Stimulated activated effector memory CD8-positive, alpha-beta T cell treated with anti-CD3 and anti-CD28 coated beads, Interleukin-12 subunit alpha, Interleukin-12 subunit beta, amount 100 ng/mL, for 72 hours (primary cell): ENCODE measurements at places on chromosomes 6 and 20.

- no peak for DNase-seq
These were observed 103.0 kb upstream of the RREB1 start for GRCh38 chr6:7004581-7005297.

DNA sequence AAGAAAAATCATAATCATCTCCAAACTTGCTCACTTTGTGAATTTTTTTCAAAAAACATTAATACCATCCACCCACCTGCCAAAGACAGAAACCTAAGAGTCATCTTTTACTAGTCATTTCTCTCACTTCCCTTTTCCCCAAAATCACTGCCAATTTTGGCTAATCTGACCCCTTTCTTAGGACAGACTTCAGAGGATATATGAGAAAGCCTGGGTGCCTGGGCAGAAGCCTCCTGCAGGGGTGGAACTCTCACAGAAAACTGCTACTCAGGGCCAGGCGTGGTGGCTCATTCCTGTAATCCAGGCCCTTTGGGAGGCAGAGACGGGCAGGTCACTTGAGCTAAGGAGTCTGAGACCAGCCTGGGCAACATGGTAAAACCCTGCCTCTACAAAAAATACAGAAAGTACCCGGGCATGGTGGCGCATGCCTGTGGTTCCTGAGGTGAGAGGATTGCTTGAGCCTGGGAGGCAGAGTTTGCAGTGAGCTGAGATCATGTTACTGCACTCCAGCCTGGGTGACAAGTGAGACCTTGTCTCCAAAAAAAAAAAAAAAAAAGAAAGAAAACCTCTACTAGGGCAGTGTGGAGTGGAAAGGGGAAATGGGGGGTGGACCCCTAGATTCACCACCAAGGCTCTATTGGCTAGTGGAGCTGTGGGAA lies 3.8 kb downstream of the DEK start:
- DNase-seq: no peak

- DNase-seq: no peak
These were observed 61.0 kb downstream of the KIF6 start for GRCh38 chr6:39664173-39664572.

DNA sequence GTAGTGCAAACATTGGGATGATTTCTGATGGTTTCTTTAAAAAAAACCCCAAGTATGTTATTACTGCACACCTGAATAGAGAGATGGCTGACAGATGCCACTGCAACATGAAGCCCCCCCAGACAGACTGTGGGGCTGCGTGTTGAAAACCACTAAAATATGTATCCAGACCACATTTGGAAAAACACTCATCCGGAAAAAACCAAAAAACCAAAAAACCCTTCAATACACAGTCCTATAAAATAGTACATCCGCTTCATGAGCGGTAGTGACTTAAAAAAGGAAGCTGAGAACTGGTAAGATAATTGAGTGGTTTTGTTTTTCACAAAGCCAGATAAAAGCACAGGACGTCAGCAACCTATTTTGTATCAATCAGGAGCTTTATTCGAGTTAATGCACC lies 47.1 kb upstream of the EDN3 start:
- no peak for DNase-seq

- no peak for DNase-seq
These were observed 124.1 kb upstream of the RPS6KA2 start for GRCh38 chr6:166751051-166751595.

DNA sequence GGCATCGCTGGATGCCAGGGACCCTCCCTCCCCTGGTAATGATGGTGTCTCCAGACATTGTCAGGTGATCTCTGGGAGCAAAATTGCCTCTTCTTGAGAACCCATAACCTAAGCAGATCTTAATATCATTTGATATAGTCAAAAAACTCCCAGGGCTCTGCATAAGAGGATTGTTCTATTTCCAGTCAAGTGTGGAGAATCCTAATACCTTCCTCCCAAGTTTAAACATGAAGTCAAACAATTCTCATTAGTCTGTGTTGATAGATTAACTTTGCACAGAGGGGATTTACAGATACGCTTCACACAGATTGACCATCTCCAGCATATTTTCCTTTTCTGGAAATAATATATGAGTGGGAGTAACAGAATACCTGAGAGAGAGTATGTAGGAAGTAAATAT lies 10.5 kb downstream of the EYA4 start:
- DNase-seq: no peak

DNA sequence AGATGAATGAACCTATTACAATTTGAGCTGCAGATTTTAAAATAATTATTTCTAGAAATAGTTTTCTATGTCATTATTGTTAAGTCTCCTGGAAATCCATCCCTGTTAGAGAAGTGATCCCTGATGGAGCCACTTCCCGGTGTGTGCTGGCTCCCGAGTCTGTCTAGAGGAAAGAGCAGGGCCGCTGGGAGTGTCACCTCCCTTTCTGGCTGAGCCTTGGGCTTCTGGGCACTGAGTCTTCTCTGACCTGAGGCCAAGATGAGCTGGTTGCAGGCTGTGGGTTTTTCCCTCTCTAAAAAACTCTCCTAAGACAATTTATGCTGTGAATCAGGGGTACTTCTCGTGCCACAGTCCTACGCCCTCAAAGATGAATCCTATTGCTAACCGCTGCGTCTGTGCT lies 28.8 kb upstream of the TCFL5 start:
- no peak for DNase-seq

DNA sequence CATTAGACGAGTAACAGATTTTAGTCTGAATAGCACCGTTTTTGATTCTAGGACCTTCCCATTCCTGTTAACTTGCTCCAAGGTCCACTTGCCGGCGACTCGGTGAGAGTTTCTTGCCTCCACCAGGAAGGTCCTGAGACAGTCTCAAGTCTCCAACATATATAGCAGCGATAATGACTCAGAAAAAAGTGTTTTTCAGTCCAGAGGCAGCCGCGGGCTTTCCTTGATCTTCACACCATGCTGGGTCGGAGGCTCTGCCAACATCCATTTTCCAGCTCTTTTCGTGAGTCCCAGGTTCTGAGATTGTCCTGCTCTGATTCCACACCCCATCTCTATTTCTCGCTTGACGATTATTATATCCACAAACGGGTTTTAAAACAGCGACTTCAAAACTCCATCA lies 170.5 kb downstream of the GPX5 start:
- no peak for DNase-seq

GRCh38 chr20:33568868-33569801 lies 79.2 kb downstream of the CBFA2T2 start:
- no peak for DNase-seq

- DNase-seq: no peak
These were observed 238.4 kb upstream of the QKI start for GRCh38 chr6:163176097-163176496.

DNA sequence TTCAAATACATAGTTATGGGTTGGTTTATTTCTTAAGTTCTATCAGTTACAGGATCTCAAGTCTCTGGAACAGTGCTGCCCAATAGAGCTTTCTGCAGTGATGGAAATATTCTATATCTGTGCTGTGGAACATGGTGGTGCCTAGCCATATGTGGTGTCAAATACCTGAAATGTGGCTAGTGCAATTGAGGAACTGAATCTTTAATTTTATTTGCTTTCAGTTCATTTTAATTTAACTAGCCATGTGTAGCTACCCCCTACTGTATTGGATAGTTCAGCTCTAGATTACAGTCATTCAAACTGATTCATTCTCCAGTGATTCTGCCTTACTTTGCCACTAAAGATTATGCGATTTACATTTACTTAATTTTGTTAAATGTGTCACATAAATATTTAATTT lies 503.2 kb downstream of the CDKAL1 start:
- no peak for DNase-seq

DNA sequence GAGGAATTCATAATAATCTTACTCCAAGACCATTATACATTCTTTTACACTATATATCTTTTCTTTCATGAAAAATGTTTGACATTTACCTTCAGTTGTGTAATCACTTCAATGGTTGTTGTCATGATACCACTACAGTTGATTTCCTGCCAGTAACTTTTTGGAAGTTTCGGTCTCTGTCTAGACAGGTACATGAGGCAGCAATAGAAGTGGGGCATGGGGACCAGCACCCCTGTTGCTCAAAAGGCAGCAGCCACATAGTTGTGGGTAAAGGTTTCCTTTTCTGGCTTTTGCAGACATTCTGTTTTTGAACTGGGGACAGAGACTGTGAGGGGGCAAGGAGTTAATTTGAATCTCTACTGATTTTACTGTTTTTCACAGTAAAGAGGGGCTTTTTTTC lies 14.1 kb downstream of the SAMD5 start:
- DNase-seq: no peak

DNA sequence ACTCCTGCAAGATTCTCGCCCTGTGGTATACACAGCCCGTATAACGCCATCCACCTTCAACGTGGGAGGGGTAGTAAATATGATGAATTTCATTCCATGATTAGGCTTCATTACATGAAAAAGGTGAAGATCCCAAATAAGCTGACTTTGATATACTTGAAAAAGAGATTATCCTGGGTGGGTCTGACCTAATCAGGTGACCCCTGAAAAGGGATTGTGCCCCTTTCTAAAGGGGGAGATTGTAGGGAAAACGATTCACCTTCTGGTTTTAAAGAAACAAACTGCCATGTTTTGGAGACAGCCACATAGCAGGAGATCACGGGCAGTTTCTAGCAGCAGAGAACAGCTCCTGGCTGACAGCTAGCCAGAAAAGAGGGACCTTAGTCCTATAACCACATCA lies 155.1 kb upstream of the SMLR1 start:
- DNase-seq: no peak

- DNase-seq: no peak
These were observed 93.7 kb downstream of the ASXL1 start for GRCh38 chr20:32451682-32452461.

- DNase-seq: no peak
These were observed 75.1 kb upstream of the EPB41L1 start for GRCh38 chr20:36079486-36079885.

GRCh38 chr6:87913974-87914373 lies 133.7 kb upstream of the SPACA1 start:
- no peak for DNase-seq

- peak; percentile 59 for DNase-seq
These were observed 181.2 kb upstream of the SHLD1 start for GRCh38 chr20:5569021-5569420.

GRCh38 chr20:5091902-5092301 lies 27.9 kb downstream of the PCNA start:
- no peak for DNase-seq

DNA sequence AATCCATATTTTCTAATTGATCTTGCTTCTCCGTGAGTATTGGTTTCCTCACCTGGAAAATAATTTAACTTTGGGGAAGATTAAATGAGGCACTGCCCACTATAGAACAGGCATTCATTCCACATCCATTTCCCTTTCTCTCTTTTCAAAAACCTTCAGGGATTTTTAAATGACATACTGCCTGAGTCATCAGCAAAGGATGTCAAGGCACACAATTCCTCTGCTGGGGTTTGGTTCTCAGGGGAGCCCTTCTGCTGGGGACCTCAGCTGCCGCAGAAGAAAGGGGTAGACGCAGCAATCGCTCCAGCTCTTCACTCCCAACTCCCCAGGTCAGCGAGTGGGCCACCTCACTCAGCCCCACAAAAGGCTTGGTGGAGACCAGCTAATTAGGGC lies 90.7 kb upstream of the BACH2 start:
- no peak for DNase-seq
